Activated T-helper 1 cell treated with Interleukin-2 at 50 U/mL for 16 hours (primary cell): ENCODE measurements at places on chromosomes 2 and 18.

DNA sequence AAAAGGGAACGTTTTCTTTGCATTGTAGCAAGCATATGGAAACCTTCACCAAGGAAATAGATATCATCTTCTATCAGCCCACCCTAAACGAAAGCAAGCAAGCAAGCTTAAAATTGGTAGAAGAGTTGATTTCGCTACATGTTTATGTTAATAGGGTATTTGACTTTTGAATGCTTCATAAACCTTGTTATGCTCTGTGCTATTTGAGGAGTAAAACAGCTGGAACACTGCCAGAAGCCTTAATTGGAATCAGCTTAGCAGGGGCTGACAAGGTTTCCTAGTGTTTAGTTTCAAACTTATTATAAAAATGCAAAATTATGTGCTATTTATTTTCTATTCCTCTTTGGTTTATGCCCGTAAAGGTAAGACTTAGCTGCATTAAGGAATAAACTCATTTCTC, 70.6 kb upstream of the LINC00305 start:
- DNase-seq, result no peak

DNA sequence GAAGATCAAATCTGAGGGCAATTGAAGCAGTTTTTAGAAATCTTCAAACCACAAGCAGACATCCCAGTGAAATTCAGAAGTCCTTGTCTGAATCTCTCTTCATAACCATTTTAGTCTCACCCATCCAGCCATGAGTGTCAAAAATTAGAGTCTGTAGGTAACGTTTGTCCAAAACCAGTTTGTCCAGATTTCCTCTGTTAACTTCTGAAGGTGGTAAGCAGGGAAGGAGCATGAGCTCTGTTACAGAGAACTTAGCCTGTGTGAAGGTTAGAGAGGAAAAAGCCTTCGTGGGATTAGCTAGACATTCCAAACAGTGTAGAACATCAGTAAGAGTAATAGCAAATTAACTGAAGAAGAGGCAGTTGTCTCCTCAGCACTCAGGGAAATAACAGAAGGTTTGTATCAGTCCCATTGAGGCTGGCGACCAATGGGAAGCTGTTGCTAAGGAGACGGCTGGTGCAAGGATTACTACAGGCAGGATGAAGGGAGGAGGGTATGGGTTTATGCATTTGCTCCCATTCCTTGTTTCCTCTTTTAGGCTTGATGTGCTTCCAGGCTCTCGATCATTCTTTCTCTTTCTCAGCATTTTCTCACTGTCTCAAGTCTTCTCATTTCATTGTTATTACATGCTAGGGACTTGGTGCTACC, 8.7 kb upstream of the GPR155 start:
- no peak for DNase-seq

- no peak for DNase-seq
These were observed 42.9 kb downstream of the NCK2 start for GRCh38 chr2:105787376-105788318.

GRCh38 chr2:831225-831536, 119.5 kb upstream of the SNTG2 start:
- no peak for DNase-seq

DNA sequence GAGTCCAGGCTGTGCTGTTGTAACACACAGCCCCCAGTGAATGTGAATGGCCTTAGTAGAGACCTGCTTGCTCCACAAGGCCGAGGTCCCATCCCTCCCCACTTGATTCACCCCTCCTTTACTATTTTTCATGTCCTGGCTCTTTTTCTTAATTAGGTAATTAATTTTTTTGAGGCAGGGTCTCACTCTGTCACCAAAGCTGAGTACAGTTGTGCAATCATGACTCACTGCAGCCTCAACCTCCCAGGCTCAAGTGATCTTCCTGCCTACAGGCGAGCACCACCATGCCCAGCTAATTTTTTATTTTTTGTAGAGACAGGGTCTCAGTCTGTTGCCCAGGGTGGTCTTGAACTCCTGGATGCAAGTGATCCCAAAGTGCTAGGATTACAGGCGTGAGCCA, 19.3 kb downstream of the FBLN7 start:
- no peak for DNase-seq

GRCh38 chr2:73981081-73982001, 3.4 kb upstream of the TET3 start:
- no peak for DNase-seq

- DNase-seq, result no peak
These were observed 43.8 kb downstream of the LPIN1 start for GRCh38 chr2:11790228-11790627.

DNA sequence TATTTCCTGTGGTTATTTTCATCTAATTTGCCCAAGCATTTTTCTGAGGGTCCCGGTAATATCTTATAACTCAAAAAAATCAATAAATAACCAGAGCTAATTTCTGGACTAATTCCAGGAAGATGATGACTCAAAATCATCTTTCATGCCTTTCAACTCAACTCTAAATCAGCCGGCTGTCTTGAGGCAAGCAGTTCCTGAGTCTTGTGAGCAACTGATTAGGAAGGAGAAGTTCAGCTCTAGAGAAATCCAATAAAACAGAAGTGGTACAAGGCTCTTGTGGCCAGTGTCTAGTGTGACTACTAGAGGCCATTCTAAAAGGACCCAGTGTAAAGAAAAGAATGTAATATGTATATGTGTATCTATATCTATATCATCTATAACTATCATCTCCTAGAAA, 890.4 kb downstream of the TRIB2 start:
- no peak for DNase-seq
